ENCODE measurements at places on chromosomes 4 and X.

DNA sequence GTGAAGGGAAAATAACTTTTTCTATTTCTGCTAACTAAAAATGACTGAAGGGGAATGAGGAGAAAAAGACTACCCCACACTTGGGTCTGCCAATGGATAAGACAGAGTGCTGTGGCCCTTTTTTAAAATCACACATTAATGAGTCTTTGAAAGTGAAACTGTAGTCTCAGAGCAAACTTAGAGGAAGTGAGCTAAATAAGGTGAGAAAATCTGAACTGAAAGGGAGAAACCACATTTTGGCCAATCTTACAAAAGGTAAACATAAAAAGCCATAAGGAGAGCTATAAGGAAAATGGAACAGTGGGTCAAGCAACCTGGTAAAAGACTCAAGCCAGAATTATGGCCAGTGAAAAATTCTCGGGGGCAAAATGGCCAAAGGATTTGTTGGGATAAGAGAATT is 755.1 kb upstream of the IGFBP7 start:
- DNase-seq = no peak

DNA sequence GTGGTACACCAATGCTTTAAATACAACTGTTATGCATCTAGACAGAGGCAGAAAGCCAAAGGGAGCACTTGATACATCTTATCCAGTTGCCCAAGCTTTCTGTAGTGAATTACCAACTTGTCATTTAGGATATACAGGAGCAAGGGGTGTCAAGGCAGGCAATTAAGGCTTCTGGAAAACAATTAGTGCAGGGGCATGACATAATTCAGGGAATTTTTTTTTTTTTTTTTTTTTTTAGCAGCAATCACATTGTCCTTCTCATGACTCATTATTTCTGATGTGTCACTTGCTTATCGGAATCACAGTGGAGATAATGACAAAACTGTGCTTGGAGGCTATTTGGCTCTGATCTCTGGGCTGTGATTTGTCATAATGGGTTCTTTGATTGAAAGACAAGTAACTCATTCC is 259.5 kb downstream of the ARHGAP24 start:
- DNase-seq = no peak

- no peak for DNase-seq
These were observed 1.0 kb downstream of the GPR50 start for GRCh38 chrX:151177141-151178027.

DNA sequence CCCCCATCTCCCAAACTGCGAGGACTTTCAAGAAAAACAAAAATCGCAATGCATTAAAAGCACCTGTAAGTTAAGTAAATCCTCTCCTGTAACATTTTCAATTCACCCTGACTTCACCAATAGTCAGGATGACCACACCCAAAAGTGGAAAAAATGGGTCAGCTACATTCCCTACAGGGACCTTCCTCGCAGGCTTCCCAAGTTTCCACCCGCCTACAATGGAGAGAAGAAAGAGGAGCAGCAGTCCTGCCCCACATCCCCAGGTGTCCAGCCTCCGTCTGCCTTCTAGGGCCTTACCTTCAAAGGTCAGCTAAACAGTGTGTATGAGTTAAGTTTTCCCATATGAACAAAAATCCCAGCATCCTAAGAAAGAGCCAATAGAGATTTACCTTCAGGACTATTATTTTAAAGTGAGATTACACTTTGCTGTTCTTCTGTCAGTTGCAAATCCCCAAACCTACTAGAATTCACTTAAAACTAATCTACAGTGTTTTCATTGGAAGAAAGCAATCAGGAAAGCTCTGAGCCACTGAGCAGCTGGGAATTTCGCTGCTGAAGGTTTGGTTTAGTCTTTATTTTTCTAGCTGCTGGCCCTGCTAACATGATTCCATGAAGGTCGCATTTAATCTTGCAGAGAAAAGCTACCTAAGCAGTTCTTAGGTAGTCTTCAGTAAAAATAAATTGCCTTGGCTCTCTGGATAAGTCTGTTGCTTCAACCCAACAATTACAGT is 12.5 kb downstream of the IRF2 start:
- DNase-seq = no peak

DNA sequence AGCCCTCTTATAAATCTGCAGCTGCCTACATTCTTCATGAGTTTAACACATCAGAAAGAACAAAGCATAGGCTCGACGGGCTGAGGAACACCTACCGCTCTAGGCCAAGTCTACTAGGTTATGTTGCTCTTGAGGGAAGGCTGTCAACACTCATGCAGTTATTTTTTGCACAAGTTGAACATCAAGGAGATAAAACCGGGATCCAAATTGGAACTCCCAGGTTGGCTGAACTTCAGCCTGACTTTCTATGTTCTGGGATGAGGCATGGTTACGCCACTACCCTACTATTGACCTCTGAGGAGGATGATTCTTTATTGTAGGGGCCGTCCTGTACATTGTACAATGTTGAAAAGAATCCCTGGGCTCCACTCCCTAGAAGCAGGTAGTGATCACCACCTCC is 37.3 kb upstream of the ARSH start:
- no peak for DNase-seq

GRCh38 chrX:30513284-30513683 is 64.3 kb downstream of the TASL start:
- DNase-seq = no peak
